ENCODE measurements at places on chromosomes 12 and 14.

DNA sequence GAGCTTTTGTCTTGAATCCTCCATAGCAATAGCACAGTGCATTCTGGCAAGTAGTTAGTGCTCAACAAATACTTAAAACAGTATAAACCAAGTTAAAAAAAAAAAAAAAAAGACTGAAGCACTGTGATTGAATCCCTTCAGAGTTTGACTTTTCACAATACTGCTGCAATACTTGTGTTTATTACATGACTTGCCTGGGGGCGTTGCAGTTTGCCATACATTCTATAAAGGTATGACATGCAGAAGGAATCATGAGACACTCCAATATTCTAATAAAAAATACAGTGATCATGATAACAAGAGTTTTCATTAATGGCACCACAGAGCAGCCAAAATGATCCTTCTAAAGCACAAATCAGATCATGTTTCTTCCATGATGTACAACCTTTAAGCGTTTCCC, 205.0 kb upstream of the CDKN3 start:
- no peak for DNase-seq

GRCh38 chr12:3520711-3521110, 29.7 kb downstream of the PRMT8 start:
- DNase-seq, result no peak

DNA sequence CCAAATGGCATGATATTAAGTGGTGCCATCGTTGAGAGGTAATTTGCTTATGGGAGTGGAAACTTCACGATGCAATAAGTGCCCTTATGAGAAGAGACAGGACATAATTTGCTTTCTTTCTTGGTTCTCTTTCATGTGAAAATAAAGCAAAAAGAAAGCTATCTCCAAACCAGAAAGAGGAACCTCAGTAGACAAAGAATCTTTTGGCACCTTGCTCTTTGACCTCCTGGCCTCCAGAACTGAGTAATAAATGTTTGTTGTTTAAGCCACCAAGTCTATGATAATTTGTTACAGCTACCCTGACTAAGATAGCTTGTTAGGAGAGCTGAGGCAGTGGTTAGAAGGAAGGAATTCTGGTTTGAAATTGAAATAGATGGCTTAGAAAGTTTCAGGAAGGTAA, 39.6 kb downstream of the CCER1 start:
- DNase-seq, result no peak

GRCh38 chr14:71629765-71630492, 302.3 kb upstream of the RGS6 start:
- no peak for DNase-seq

DNA sequence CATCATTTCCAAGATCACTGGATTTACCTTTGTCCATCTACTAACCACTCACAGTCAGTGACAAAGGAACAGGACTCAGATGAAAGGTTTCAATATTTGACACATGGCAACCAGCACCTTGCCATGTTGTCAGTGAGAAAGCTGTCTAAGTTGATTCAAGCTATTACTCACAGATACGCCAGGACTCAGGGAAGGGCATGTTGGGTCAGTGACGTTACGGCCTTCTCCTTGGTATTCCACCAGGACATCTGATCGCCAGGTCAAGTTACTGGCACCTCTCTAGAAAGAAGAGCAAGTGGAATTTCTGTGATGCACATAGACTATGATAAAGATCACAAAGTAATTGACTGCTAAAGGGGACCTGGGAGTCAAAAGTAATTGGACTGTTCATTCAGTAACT, 36.4 kb downstream of the GNS start:
- DNase-seq, result no peak

Data from vagina (tissue), 2 donors.